ENCODE measurements at places on chromosomes 5 and 9.

DNA sequence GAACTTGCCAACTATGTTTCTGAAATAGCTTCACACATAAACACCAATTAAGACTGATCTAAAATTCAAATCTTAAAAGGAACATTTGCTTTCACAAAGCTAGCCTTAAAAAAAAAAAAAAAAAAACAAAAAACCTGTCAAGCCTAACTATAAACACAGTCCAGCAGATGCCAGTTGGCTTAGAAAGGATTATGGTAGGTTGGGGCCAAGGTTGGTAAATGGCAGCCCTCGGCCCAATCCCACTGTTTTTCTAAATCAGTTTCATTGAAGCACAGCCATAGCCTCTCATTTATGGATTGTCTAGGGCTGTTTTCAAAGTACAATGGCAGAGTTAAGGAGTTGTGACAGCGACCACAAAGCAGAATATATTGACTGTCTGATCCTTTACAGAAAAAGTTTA is 75.7 kb upstream of the FRRS1L start:
- peak; percentile 7 for DNase-seq

DNA sequence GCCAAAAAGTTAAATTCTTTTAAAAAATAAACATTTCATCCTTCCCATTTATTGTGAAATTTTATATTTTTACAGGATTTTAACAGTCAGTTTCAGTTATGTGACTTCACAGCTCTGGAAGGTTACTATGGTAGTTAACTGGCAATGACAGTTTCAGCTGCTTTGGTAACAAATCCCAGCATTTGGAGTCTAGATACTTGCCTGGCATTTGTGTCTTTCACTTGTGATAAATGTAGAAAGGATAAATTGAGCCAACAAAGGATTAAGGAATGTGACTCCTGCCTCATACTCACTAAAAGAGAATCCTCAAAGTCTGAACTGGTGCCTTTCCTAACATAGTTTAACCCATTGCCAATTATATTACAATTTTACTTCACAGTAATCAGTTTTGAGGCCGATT is 315.5 kb downstream of the FER start:
- DNase-seq: no peak

DNA sequence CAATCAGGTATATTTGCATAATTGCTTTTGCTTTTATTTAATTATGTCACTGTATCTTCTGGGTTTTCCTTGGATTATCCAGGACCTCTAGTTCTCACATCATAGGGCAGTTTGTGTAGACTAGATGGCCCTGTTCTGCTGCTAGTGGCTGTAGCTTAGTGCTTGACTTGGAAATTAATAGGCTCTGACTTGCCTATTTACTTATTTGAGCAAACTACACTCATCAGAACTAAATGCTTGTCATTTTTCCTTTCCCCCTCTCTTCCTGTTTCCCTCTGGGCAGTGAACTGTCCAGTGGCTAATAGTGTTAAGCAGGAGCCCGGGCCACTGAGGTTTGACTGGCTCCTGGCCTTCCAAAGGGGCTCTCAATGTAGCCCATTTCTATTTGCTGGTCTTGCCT is 135.7 kb downstream of the MAN2A1 start:
- no peak for DNase-seq

DNA sequence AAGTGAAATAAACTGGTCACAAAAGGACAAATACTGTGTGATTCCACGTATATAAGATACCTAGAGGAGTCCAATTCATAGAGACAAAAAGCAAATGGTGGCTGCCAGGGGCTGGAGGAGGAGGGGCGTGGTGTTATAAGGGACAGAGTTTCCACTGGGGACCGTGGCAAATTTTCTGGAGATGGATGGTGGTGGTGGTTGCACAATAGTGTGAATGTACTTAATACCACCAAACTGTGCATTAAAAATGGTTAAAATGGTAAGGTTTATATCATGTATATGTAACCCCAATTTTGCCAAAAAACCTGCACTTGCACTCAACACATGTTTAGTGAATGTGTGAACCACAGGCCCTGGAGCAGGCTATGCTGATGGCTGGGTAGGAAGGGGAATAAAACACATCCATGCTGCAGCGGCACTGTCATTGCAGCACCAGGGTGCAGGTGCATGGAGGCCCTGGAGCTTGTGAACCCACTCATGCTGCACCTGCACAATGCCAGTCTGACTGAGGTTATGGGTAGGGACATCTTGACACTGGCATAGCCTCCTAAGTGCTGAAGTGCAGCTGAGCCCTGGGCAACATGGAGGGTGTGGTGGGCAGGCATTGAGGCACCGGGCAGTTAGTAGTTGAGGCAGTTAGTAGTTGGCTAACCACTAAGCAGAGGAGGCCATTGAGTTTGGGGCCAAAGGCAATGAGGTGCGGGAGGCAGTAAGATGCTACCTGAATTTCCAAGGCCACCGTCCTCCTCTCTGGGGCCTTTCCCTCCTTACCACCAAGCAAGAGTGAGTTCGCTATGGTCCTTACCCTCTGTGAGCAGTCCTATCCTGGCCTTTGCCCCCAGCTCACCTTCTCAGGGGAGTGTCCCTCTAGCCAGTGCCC is 3.5 kb upstream of the PHF2 start:
- DNase-seq: no peak

DNA sequence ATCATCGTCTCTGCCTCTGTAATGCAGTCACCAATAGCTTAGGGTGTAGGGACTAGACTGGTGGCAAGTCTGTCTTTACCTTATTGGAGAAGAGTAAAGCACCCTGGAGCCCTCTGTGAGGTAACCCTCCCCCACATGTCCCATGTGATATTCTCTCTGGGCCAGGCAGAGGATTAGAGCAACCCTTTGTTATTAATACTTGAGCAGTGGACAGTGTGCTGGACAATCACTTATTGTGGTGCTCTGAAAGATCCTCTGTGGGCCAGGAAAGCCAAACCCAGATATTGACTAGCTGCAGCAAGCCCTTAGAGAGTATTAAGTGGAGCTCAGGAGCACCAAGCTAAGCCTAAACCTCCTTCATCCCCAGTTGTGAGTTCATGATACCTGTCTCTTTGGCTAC is 139.7 kb upstream of the RUSC2 start:
- peak; percentile 18 for DNase-seq

GRCh38 chr5:103425686-103426454 is 136.7 kb downstream of the NUDT12 start:
- DNase-seq: no peak

GRCh38 chr5:135667673-135668072 is 88.9 kb upstream of the CXCL14 start:
- DNase-seq: no peak

DNA sequence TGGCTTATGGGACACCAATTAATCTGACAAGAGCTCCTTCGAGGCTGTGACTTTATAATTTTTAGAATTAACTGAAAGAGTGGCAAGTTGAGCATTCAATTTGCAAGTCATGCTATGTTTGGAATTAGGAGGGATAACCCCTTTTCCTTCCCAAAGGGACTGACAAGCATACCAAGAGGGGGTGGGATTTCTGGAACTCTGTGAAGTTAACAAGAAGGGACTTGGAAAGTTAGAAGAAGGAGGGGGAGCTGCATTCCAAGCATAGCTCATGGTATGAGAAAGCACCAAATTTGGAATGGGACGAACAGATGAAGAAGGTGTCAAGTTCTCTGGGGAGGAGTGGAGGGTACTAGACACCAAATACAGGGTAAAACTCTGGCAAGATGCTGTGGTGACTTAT is 8.9 kb upstream of the PALM2AKAP2 start:
- DNase-seq: no peak

- DNase-seq: no peak
Observed at GRCh38 chr5:145407300-145408047, 427.7 kb downstream of the PRELID2 start.

GRCh38 chr5:9515436-9515835 is 30.4 kb downstream of the SEMA5A start:
- no peak for DNase-seq

GRCh38 chr5:157372472-157372822 is 87.6 kb upstream of the NIPAL4 start:
- no peak for DNase-seq

DNA sequence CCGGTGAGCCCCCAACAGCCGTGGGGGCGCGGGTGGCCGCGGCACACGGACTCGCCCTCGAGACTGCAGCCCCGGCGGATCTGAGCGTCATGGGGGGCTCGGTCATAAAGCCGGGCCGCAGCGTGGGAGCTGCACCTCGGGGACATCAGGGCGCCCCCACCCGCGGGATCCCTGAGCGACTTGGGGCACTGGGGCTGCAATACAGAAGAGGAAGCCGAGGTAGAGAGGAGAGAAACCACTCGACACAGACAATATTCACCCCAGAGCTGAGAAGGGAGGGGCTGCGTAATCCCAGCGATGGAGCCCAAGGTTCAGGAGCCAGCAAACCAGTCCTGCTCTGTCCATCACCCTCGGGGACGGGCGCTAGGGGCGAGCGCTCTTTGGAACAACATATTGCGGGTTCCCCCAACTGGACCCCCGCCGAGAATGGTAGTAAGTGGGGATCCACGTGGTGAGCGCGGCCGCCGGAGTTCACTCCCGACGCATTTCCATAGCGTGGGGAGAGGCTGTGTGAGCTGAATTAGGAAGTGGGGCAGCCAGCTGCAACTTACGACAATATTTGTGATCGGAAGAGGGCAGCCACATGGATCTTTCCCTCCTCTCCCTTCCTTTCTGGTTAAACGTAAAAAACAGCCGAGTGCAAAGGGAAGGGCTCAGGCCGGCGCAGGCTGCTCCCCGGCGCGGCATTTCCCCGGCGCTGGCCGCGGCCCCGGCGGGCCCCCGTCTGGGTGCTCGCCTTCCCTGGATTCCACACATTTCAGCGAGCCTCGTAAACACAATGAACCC is 9.9 kb downstream of the PTCH1 start:
- no peak for DNase-seq

- DNase-seq: no peak
Observed at GRCh38 chr5:159345336-159345735, 15.0 kb upstream of the IL12B start.

DNA sequence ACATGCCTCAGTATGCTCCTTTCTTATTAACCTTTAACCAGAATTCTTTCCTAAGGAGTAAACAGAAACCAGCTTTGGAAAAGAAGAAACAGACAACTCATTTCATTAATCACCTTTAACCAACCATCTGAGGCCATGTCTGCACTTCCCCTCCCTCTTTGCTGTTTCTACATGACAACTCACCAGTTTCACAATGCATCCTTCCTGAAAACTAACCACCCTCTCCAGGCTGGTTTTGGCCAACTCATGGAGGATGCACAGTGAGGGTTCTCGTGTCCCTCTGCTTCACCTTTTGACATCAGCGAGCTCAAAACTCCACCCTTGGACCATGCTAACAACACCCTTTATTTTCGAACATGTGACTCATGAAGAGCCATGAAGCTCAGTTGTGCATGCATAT is 244.1 kb downstream of the ELAVL2 start:
- no peak for DNase-seq

GRCh38 chr9:130500340-130501180 is 55.8 kb downstream of the ASS1 start:
- no peak for DNase-seq

DNA sequence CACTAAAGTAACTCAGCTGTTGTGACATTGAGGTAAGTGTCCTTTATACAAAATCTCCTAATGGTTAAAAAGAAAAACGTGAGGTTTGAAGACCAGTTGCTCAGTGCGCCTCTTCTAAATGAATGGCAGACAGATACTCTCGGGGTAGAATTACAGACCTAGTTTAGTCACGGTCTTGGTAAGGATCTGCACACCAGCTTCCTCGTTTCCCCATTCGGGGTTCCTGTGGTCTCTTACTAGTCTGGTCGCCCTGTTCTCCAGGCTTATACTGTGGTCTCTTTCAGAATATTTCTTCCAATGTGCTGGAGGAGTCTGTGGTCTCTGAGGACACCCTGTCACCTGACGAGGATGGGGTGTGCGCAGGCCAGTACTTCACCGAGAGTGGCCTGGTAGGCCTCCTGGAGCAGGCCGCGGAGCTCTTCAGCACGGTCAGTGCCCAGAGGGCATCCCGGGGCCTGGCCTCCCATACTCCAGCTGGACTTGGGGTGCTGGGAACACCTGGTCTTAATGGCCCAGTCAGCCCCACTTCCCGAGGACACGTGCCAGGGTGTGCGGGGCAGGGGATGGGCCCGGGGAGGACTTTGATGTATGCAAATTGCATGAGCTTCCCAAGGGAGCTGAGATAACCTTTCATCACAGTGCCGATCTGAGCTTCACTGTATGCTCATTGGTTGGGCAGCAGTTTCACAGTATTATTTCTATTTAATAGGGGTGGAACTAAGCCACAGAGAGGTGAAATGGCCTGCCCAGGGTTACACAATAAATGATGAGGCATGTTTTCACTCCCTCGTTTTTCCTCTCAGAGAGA is 224.5 kb downstream of the DOCK8 start:
- DNase-seq: no peak

DNA sequence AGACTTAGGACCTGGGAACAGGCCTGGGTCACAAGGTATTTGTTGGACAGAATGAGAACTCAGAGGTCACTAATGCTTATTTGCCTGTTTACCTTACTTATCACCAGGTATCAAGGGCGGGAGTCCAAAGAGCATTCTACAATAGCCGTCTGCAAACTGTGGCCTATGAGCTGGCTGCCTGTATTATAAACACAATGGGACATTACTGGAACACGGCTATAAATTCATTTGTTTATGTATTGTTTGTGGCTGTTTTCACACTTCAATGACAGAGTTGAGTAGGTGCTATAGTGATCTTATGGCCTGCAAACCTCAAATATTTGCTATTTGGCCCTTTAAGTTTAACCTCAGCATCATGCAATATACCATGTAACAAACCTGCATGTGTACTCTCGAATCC is 76.6 kb upstream of the ASTN2 start:
- DNase-seq: no peak

- DNase-seq: no peak
Observed at GRCh38 chr5:151926188-151926587, 1.5 kb upstream of the GLRA1 start.

DNA sequence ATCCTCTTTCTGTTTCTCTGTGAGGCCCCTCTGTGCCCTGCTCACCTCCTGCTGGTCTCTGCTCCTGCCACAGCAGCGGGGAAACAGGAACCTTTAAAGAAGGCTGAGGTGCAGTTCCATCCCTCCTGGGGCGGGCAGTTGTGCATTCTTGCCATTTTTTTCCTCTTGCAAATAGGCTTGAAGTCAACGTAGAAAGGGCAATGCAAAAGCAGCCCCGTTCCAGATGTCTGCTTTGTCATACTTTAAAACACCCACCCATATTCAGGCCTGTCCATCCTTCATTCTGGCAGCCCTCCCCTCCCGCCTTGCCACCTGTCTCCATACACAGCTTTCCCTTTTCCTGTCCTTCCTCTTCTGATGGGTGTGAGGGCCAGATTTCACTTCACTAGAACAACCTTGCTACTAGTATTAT is 65.4 kb upstream of the KLF9 start:
- DNase-seq: no peak

GRCh38 chr9:93699650-93700049 is 123.3 kb downstream of the PHF2 start:
- DNase-seq: no peak

- DNase-seq: no peak
Observed at GRCh38 chr5:154302161-154302560, 111.6 kb downstream of the GALNT10 start.

Data from frontal cortex (tissue), 4 donors.